ENCODE measurements at places on chromosomes 4 and X.

- DNase-seq, result no peak
These were observed 36.8 kb upstream of the TMEM184C start for GRCh38 chr4:147580396-147580795.

GRCh38 chrX:7264399-7264798, 116.4 kb upstream of the PUDP start:
- DNase-seq, result no peak

DNA sequence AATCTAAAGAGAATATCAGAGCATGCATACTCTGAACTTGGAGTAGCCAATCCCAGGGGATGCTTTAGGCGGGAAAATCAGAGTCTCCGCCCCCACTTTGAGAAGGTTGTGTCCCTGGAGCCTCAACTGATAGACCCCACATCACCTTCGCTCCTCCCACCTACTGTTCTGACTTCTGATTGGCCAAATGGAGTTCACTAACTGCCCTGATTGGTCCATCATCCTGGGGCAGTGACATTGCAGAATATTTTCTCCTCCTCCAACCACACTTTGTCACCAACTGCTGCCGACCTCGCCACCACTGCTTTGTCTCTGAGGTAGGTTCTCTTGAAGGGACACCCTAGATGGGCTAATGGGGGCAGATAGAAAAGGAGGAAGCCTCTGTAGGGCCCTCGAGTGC, 22.7 kb upstream of the SPACA5B start:
- DNase-seq, result no peak

DNA sequence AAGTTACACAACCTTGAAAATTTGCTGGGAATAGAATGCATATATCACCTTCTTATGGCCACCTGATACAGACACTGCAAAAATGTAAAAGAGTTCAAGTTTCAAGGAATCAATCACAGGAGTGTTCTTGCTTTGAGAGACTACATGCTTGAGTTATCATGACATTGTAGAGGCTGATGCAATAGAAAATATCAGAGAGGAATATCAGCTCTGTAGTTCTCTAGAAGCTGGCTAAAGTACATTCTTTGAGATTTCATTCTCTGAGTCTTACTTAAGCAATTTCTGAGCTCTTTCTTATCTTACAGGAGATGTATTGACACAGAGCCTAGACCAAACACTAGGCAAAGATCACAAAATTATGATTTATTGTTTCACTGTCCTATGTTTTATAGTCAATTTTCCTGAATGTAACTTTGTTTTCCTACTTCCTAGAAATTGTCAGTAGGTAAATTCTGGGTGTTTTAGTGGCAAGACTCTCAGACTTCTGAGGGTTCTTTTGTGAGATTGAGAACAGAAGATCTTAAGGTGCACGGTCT, 152.1 kb upstream of the HPGD start:
- DNase-seq, result no peak

DNA sequence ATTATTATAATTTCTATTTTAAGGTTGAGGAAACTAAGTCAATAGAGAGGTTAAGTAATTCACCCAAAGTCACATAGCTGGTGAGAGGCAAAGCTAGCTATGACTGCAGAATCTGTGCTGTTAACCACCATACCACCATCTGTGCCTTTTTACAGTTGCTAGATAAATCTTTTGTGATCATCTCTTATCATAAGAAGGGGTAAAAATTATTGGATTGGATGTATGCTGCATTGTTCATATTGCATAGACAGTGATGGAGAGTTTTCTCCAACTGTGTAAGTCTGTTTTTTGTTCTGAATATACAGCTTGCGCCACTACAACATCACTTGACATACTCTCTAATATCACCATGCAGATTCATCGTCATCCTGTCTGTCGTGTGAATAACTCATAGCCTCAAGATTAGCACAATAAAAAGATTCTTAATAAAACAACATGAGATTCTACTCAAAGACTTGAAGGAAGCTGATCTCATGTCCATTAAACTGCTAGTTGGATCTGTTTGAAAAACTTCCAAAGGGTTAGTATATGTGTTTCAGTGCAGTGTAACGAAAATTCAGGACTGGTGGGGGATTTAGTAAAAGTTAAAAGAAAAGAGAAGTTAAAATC, 495.9 kb downstream of the SPRY1 start:
- no peak for DNase-seq

DNA sequence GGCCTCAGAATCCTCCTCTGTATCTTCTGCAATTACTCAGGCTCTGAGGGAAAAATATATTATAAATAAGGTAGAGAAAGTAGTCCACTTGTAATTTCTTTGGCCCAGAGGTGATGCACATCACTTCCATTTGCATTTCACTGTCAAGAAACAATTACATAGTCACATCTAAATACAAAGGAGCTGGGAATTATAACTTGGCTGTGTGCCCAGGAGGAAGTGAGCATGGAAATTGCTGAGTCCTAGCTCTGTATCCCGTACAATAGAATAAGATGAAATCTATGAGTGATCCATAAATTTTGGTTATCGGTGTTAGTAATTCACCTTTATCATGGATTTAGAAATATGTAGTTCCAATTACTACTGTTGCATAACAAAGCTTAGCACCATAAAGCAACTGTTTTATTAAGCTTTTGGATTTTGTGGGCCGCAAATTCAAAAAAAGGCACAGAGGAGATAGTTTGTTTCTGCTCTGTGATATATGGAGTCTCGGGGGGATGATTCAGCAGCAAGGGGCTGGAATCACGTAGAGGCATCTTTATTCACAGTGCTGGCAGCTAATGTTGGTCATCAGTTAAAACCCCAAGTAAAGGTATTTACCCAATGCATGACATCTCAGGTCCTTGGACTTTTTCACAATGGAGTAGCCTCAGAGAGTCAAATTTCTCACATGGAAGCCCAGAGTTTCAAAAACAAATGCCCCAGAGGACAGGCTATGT, 241.4 kb upstream of the GALNT7 start:
- no peak for DNase-seq

DNA sequence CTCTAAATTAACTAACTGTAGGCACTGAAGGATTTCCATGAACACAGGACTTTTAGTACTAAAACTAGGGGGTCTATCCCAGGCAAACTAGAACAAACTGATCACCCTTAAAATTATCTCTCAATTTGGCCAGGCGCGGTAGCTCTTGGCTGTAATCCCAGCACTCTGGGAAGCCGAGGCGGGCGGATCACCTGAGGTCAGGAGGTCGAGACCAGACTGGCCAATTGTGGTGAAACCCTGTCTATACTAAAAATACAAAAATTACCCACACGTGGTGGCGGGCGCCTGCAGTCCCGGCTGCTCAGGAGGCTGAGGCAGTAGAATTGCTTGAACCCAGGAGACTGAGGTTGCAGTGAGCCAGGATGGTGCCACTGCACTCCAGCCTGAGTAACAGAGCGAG, 436.6 kb downstream of the RPA4 start:
- DNase-seq, result no peak

DNA sequence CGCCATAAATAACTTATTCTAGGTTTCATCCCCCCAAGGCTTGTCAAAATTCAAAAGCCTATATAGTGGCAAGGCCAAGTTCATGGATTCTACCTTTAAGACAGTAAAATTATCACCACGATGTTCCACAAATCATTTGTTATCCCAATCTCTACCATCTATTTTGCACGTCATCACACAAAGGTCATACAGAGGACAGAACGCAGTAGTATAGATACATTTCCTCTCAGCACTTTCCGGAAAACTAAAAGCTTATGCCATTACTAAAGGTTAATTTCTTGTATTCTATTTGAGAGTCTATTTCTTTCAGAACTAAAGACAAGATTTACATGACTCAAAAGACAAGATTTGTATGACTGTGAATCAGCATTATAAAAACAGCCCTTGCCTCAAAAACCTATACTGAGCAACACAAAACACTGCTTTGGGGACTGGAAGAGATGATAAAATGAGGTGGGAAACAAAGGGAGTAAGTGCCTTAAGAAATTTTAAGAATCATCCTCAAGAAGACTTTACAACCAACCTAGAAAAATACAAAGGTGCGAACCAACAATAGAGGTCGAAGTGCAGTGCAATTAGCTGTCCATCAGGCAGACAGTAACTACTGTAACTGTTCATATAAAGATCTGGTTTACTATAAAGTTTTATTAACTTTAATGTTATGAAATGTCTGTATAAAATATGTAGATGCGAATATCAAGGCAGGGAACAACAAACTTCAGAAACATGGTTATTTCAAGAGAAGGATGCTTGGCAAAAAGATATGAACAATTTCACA, 7.6 kb downstream of the UBE2D3 start:
- no peak for DNase-seq
